ENCODE measurements at places on chromosomes 5 and 9.

- DNase-seq = no peak
These were observed 1086.9 kb upstream of the CDH6 start for GRCh38 chr5:30106596-30106995.

GRCh38 chr5:147613359-147613758 is 103.5 kb upstream of the DPYSL3 start:
- DNase-seq = no peak

- DNase-seq = no peak
These were observed 703 bp downstream of the ISCA1 start for GRCh38 chr9:86281593-86282076.

DNA sequence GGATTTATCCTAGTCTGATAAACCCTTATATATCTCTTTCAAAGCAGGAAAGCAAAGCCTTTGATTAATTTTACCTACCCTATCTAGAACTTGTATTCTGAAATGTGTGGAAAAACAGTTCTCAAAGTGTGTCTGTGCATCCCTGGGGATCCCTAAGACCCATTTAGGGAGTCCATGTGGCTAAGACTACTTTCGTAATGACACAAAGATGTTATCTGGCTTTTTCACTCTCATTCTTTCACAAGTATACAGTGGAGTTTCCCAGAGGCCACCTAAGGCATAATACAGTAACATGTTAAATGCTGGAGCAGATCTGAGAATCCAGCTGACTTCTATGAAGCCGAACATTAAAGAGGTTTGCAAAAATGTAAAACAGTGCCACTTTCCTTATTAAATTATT is 54.3 kb upstream of the TNFSF15 start:
- DNase-seq = no peak

DNA sequence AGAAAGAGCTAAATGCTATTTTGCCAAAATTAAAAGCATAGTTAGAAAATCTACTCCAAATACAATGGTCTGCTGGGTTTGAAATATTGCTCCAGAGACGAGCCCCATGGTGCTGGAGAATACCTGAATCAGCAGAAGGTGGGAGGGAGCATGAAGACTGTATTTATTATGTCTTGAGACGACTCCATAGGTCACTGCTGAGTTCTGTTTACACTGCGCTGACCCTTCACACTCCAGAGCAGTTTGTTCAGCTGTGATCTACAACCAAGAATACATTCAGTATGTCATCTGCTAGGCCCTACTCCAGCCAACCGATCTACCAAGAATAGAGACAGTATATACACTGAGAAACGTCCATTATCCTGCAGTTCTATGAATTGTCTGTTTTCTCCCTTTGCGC is 150.5 kb downstream of the TLE1 start:
- DNase-seq = no peak

DNA sequence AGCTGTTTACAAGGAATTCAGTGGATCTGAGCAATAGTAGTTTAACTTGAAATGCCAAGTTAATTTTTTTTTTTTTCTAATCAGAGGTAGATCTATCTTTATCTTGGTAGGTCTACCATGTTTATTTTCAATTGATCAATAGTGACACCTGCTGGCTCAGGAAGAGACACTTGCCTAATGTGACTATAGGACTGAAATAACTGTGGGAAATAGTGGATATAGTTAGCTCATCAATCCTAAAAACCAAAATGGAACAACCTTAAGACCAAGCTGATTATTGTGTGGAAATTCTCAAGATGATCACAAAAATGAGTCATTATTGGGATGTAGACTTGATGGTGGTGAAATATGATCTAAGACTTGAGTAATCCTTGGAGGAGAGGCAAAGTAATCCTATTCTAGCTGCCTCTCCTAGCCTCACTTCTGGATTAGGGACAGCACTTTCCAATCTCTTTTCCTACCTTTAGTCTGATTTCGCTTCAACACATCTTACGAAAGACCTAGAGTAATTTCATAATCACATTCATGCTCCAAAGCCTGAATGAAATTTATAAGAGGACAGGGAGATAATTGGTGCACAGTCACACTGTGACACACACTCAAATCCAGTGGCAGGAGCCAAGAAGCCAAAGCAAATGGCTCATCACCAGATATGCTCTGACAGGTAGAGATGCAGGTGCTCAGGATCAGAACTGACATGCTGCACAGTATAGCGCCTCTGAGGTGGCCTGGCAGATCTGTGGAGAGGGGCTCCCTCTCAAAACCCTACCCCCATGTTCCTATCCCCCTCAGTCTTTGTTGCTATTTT is 156.3 kb downstream of the HMHB1 start:
- no peak for DNase-seq

DNA sequence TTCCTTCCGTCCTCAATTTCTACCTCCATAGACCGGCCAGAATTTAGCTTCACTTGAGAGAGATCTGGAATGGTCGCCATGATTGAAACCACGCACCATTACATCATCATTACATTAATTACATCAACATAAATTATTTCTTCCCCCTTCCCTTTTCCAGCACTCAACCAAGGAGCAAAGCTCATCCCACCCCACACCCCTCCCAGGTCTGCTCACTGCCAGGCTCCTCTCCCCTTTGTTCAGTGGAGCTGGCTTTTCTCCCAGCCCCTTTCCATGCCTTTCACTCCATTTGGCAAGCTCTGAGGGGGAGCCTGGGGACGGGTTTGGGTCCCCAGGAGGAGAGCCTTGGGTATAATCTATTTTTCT is 8.4 kb downstream of the RACK1 start:
- no peak for DNase-seq

- no peak for DNase-seq
These were observed 8.8 kb upstream of the GGTA1 start for GRCh38 chr9:121508415-121508814.

- DNase-seq = no peak
These were observed 325.8 kb upstream of the MEF2C start for GRCh38 chr5:89208811-89209210.

DNA sequence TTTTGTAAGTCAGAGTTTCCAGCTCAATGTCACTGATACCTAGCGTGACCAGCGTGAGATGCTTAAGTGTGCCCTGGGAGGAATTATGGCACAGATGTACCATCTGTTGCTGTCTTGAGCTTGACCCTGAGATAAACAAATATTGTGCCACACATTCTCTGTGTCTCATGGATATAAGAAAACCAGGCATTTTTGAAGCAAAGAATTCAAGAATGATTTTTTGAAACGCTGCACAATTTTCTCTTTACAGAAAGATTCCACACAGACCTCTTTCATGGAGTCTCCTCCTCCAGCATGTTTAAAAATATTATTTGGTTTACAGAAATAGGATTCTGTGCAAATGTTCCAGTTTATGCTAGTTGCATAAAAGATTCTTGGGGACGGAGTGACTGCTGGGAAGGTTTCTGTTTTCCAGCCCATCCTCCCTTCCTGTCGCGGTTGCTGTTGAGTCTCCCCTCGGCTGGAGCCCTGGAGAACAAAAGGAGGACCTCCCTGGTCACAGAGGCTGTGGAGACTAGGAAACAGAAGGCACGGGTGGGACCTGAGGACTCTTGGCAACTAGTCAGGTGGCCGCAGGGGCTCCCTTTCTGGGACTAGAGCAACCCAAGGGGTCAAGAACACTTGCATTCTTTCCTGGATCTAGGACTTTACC is 120.8 kb downstream of the RASGRF2 start:
- DNase-seq = no peak

DNA sequence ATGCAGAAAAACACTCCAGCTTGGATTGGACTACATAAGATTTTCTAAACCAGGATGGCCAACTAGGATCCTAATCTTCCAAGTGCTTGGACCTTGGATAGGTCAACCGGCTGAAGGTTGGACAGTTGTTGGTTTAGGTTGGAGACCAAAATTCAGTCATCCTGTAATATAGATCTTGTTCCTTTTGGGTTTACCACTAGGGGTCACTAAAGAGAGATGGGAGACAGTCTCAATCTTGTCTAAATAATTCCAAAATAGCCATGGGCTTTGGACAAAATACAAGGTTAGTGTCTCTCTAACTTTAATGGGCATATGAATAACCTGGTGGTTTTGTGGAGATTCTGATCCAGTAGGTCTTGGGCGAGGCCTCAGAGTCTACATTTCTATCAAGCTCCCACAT is 148.7 kb upstream of the ERCC6L2 start:
- DNase-seq = no peak

GRCh38 chr9:113771199-113771598 is 104.9 kb upstream of the ZNF618 start:
- DNase-seq = no peak

- DNase-seq = no peak
These were observed 28.6 kb upstream of the TNC start for GRCh38 chr9:115146581-115147021.

GRCh38 chr9:88991066-88992034 is at the start of gene S1PR3:
Gene S1PR3 (plus strand): TSS chr9:88991468. CDS start chr9:89001201, 9,733 bp downstream.
- DNase-seq = no peak

DNA sequence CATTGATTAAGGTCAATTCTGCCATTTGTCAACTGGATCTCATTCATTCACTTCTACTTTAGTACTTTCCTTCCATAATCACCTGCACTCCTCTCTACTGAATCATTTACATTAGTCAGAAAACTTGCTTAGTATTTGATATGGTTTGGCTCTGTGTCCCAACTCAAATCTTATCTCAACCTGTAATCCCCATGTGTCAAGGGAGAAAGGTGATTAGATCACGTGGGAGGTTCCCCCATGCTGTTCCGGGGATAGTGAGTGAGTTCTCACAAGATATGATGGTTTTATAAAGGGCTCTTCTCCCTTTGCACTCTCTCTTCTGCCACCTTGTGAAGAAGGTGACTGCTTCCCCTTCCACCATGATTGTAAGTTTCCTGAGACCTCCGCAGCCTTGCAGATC is 23.7 kb upstream of the UGCG start:
- no peak for DNase-seq

GRCh38 chr5:131649161-131649560 is 14.1 kb upstream of the RAPGEF6 start:
- no peak for DNase-seq

DNA sequence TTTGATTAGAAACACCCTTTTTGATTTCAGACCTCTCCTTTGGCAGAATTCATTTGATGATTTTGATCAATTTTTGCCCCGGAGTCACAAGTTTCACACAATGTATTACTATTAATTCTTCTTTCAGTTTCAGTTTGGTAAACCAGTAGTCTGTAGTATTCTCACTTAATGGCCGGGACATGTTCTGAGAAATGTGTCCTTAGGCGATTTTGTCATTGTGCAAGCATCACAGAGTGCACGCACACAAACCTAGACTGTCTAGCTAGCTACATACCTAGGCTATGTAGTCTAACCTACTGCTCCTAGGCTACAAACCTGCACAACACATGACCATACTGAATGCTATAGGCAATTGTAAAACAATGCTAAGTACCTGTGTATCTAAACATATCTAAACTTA is 662.5 kb downstream of the IRX1 start:
- DNase-seq = no peak

- DNase-seq = no peak
These were observed 70.6 kb downstream of the HMHB1 start for GRCh38 chr5:143882520-143882919.

DNA sequence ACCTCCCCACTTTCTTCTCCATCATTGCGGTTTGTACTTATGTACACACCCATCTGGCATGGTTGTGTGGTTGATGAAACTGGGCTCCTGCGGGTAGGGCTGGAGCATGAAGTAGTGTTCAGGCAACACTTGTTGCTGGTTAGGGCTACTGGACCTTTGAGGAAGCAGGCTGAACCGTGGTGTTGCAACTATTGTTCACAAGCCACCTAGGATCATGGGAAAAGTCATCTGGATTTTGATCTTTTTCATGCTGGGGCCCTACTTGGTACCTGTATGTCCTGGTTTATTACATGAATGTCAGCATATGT is 40.1 kb upstream of the TIFAB start:
- no peak for DNase-seq

- DNase-seq = no peak
These were observed 5.8 kb upstream of the SOWAHA start for GRCh38 chr5:132807163-132807838.

DNA sequence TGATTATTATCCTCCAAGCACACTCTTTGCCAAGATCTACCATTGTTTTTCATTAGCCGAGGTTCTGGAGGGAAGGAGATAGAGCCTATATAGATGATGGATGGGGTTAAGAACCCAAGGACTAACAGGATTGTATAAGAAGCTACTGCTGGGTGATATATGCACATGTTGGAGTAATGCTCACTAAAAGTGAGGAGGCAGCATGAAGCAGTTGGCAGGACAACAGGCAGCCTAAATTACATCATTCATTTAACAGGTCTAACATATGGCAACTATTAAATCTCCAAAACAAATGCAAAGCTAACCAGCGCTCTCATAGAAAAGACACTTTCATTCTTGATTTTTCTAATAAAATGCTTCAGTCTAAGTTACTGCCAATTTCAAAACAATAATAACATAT is 293.2 kb downstream of the EPB41L4A start:
- no peak for DNase-seq

All from activated T-helper 1 cell treated with anti-CD3 and anti-CD28 coated beads, Interleukin-2, amount 50 U/mL, for 16 hours (primary cell).